ENCODE measurements at places on chromosomes 13 and 19. TPM values are rescaled to one million over a fixed set of nuclear protein-coding genes. Genes with fewer than 3 reads are reported as not detected.

Gene CEACAM20
- polyA plus RNA-seq: not detected

Gene ZSCAN1
- polyA plus RNA-seq: not detected

Gene RNF225
- polyA plus RNA-seq: not detected

Gene MAB21L1
- polyA plus RNA-seq: not detected

Gene CEP89
- polyA plus RNA-seq: 38.4 TPM

GRCh38 chr19:6773323-6773931 is 919 bp downstream of the VAV1 start:
- no peak for DNase-seq

GRCh38 chr13:74194846-74195245 is 60.6 kb upstream of the KLF12 start:
- no peak for DNase-seq

- no peak for DNase-seq
Observed at GRCh38 chr13:99322297-99323103, 15.3 kb upstream of the GPR183 start.

DNA sequence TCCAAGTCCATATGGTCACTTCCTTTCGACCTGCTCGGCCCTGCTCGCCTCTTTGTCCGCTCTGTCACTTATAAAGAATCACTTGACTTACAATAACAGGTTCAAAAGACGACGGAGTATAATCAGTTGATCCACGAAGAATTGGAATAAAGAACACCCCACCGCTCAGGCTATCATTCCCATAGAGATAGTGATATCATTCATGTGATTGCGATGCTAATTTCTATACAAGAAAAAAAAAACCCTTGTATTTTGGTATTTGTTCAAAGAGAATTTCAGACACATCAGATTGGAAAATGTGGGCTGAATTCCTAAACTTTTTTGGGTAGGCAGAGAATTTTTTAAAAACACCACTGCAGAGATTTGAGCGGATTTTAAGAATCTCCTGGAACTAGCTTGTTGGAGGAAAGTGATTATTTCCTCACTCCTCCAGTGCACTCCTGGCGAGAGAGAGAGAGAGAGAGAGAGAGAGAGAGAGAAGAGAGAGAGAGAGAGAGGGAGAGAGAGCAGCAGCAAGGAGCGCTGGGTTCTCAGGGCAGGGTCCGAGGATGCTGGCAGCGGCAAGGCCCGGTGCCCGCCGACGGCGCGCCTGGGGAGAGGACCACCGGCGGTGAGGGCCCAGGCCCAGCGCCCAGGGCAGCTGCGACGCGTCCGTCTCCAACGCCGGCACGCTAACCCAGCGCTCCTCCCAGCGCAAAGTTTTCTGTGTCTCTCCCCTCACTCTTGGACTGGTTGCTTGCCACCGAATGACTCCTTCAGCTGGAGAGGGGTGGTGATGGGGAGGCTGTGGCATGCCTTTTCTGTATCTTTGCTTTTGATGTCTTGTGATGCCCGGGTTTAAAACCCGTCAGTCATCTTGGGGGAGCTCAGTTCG is 149.0 kb upstream of the ZNF536 start:
- no peak for DNase-seq

DNA sequence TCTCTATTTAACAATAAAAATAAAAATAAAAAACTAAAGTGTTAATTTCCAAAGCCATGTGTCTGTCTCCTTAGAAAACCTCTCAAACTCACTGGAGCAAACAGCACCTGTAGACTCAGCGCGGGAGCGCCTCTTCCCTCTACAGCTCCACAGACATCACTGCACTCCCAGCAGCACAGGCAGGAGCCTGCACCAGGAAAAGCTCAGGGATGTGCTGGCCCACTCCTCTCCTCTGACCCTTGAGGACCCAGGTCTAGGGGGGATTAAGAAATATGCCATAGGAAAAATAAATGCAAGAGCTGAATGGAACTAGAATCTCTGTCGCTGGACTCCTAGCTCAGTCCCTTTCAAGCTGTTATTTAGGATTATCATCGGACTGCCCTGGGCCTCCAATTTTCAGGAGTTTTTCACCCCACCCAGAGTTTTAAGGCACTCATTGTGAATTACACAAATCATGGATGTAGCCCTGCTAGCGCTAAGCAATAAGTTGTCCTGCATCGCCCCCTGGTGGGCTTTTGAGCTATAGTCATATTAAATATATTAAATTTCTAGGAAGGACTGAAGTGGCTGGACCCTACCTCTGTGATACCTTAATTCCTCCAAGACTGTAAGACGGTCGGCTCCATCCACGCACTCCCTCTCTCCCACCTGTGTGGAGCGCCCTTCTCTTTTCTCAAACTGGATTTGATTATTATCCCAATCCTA is 333.9 kb downstream of the UQCRFS1 start:
- peak; percentile 79 for DNase-seq

- peak; percentile 50 for DNase-seq
Observed at GRCh38 chr13:35927567-35928021, 203.6 kb downstream of the DCLK1 start.

DNA sequence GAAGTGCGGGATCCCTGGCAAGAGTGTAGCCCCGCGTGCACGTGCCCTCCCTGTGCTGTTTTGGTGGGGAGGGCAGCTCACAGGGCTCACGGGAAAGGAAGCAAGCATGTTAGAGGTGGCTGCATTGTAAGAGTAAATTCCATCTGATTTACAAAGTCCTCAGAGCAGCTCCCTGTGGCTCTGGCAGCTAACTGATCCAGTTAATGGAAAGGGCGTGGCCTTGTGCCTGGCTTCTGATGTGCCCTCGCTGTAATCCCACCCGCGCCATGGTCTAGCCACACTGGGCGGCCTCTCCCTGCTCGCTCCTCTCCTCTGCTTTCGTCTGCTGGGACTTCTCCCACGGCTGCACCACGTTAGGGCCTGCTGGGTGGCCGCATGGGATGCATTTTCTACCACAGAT is 258.5 kb downstream of the FGF9 start:
- no peak for DNase-seq

Measured in A549 (cell line).